Kasumi-1 (cell line): ENCODE measurements at places on chromosomes 2 and 18.

- DNase-seq = no peak
Observed at GRCh38 chr2:43001787-43002468, 209.5 kb upstream of the HAAO start.

GRCh38 chr18:23156134-23156533, 20.8 kb downstream of the CABLES1 start:
- DNase-seq = no peak

DNA sequence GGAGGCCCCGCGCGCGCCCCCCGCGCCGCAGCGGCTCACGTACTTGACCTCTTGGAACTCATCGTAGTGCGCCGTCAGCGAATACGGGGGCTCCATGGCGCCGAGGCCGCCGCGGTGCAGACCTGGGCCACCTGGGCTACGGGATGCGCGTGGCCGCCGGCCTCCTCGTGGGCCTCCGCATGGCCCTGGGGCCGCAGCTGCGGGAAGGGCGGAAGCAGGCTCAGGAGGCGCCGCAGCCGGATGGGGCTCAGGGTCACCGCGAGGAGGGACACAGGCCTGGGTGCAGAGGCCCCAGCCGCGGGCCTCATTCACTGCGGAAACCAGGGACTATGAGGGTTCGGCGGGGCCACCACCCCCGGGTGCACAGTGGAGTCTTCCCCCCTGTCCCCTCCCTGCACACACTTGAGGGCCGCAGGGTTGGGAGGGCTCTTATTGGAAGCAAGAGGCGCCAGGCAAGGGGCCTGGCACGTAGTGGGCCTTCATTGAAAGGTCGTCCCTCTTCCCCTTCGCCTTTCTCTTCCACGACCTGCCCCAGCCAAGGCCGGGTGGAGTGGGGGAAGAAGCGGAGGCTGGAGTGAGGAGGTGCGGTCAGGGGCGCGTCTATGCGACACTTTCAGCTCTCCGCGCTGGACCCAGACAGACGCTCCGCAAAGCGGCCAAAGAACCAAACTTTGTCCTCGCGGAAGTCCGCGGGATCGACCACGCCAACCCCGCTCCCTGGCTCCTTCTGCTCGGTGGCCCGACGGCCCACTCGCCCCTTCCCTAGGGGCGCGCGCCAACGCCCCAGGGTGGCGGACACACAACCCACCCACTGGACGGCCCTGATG, 863 bp downstream of the ECEL1 start:
- no peak for DNase-seq

DNA sequence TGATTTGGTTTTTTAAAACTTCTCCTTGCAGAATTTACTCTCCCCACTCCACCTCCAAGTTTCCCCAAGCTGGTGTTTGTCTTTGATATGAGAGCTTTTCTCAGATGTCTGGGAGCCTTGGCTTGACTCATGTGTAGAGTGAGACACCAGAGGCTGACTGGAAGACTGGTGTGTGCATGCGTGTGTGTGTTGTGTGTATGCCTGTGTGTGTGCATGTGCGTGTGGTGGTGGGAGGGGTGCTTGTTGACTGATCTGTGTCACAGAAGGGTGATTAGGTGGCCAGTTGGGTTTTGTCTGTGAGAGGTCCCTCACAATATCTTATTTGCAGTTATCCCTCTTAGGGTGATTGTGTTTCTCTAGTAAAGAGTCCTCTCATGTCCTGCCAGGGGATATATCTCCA, 50.5 kb upstream of the HPCAL1 start:
- DNase-seq = no peak

- DNase-seq = no peak
Observed at GRCh38 chr2:101879466-101879865, 112.3 kb upstream of the IL1R2 start.

- DNase-seq = peak; percentile 82
Observed at GRCh38 chr2:138846216-138846821, 66.1 kb upstream of the NXPH2 start.

- no peak for DNase-seq
Observed at GRCh38 chr2:138997346-138997745, 217.2 kb upstream of the NXPH2 start.

DNA sequence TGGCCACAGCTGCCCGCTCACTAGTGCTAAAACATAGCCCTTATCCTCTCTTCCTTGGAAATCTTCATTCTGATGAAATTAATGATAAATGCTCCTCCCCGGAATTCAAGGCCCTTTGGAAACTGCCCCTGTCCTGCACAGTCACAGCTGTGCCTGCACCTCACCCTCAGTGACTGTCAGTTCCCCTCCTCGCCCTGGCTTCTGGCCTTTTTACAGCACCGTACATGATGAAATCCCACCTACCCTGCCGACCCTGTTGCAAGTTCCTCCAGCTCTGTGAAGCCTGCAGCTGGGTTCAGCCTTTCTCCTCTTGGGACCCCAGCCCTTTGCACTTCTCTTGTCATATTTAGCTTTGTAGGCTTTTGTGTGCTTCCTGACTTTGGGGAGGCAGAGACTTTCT, 48.4 kb downstream of the DCDC2C start:
- DNase-seq = peak; percentile 34

DNA sequence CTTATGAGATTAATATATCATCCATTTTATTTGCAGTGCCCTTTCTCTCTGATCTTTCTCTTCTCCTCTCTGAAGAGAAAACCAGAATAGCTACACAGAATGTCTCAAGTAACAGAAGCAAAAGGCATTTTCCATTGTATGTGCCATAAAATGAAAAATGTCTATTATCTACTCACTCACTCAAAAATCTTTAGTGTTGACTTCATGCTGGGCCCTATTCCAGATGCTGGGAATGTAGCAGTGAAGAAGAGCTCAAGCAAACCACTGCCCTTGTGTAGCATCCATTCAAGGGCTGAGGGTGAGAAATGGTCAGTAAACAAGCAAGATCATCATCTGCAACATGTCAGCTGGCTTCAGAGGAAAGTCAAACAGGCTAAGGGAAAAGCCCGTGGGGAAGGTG, 427.7 kb downstream of the METTL4 start:
- no peak for DNase-seq

- DNase-seq = no peak
Observed at GRCh38 chr2:6454286-6454990, 411.3 kb downstream of the CMPK2 start.

- no peak for DNase-seq
Observed at GRCh38 chr2:205636549-205637319, 45.6 kb upstream of the NRP2 start.

DNA sequence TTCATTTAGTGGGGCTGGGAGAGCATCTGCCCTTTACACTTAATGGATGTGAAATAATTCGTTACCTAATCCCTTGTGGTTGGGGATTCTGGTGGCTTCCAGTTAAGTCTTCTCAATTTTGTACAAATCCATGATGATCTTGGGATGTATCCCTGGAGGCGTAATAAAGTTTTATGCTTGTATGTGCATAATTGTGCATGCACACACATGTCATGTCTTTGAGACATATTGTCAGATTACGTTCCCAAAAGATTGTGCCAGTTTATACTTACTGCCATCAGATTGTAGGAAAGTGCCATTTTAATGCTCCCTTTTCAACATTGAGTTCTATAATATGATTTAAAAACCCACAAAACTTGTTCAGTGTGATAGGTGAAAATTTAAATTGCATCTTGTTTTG, 60.8 kb downstream of the CHRNA1 start:
- no peak for DNase-seq

- DNase-seq = peak; percentile 69
Observed at GRCh38 chr2:195543063-195543462, 114.0 kb upstream of the SLC39A10 start.

DNA sequence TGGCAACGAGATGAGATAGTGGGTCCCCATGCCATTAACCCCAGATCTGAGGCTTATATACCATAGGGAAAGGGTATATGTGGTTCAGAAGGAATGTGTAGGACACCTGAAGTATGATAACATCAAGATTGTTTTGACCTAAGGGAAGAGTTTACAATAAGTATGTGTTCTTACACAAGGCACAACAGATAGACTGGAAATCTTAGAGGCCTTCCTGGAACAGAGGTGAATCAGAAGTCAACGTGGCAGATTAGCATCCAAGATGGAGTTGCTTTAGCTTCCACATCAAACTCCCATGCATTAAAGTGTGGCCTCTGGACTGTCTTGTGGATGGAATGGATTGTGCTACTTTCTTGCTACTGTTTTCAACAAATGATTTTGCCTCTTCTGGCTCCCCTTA, 116.6 kb upstream of the NT5C1B start:
- DNase-seq = no peak

- no peak for DNase-seq
Observed at GRCh38 chr18:35510076-35510651, 12.4 kb upstream of the INO80C start.

GRCh38 chr2:227613272-227613660, 1.4 kb downstream of the SCYGR3 start:
- DNase-seq = no peak
